Pons (tissue), 1 donor: ENCODE measurements at places on chromosomes 7 and 10.
A peak's percentile ranks its signal among the peaks of the same experiment; 100 is the strongest.

DNA sequence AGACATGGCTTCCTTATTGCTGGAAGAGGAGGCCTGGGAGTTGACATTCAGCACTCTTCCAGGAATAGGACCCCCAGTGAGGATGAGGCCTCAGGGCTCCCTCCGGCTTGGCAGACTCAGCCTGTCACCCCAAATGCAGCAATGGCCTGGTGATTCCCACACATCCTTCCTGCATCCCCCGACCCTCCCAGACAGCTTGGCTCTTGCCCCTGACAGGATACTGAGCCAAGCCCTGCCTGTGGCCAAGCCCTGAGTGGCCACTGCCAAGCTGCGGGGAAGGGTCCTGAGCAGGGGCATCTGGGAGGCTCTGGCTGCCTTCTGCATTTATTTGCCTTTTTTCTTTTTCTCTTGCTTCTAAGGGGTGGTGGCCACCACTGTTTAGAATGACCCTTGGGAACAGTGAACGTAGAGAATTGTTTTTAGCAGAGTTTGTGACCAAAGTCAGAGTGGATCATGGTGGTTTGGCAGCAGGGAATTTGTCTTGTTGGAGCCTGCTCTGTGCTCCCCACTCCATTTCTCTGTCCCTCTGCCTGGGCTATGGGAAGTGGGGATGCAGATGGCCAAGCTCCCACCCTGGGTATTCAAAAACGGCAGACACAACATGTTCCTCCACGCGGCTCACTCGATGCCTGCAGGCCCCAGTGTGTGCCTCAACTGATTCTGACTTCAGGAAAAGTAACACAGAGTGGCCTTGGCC, 4.3 kb downstream of the PGAM2 start:
- DNase-seq, result no peak

- peak; percentile 19 for DNase-seq
Measured at GRCh38 chr7:30595436-30596013, 847 bp downstream of the GARS1 start.

DNA sequence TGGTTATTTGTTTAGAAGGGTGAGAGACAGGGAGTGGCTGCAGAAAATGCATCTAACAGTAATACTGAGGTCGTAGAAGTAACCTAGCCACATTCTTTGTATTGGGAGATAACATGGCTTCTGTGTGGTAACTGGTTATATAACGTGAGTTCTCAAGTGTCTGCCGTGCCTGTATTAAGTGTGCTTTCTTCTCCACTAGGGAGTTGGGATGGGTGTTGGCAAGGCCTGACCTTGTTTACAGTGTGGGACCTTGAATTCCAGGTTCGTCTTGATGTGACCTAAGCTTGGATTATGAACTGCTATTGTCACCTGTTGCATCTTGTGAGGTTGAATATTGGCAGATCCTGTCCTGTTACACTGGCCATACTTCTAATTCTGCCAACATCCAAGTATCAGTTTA, 145.3 kb upstream of the NAMPT start:
- no peak for DNase-seq

DNA sequence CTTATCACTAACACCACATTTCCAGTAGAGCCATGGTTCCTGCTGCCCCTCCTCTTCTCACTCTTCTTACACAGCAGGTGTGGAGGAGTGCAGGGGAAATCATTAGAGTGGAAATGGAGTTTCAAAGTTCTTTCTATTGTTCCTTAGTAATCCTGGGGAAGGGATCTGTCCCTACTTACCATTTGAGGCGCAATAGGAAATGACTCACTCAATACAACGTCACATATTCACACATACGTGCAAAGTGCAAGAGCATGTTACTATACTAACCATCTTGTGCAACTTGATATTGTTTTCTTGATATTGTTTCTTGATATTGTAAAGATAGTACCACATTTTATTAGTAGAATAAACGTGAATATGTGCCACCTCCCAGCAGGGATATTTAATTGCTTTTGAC, 1010.2 kb downstream of the DNAJB9 start:
- no peak for DNase-seq

DNA sequence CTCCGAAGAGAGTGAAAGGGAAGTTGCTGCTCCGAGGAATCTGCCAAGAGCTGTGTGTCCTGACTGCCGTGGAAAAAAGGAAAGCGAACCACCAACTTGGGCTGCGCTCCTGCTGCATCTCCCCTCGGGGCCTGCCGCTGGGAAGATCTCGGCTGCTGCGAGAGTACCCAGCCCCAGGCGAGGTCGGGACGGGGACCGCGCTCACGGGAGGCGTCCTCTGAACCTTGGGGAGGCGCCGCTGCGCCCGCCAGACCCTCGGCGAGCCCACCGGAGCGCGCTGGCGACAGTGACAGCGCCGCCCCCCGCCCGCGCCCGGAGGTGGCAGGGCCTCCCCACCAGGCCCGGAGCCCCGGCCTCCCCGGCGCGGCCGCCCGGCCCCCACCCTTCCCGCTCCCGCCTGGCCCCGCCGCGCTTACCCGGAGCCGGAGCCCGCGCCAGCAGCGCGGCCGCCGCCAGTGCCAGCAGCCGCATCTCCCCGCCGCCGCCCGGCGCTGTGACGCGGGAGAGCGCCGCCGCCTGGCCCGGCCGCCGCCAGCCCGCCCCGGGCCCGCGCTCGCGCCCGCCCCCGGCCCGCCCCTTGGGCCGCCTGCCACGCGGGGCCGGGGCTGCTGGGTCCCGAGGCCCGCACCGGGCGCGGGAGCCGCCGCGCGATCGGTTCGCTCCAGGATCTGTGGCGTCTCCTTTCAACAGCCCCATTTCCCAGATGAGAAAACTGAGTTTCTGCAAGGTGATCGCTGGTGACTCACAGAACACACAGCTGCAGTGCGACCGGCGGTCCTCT, at the start of gene VSTM4:
Gene VSTM4 (minus strand): TSS at position 508 of the 781 bp plus-strand sequence. CDS start 37 bp downstream, at position 471.
- DNase-seq, result no peak

GRCh38 chr7:39317107-39317506, 249.1 kb upstream of the YAE1 start:
- no peak for DNase-seq

DNA sequence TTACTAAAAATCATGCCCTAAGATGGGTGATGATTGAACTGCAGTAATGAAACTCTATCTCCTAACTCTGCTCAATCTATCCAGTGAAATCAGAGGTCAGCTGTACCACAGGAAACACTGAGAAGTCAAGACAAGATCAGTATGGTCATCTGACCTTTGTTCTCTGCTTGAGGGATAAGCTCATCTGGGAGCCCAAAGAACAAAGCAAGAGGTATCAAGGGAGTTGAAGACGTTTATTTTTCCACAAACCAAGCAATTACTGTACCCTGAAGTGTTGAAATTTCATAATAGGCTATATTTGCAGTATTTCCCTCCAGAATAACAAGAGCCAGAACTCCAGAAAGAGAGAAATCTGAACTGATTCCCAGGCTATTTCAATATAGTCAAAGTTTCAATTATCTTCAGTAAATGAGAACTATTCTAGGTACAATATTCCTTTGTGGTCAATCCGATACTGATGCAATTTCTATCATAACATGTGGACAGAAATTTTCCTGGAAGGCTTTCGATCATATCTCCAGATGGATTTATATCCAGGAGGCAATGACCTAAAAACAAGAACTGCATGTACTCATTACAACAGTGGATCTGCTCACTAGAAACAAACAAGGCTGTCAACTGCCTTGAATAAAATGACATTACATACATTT, 345.3 kb downstream of the TNS3 start:
- no peak for DNase-seq

DNA sequence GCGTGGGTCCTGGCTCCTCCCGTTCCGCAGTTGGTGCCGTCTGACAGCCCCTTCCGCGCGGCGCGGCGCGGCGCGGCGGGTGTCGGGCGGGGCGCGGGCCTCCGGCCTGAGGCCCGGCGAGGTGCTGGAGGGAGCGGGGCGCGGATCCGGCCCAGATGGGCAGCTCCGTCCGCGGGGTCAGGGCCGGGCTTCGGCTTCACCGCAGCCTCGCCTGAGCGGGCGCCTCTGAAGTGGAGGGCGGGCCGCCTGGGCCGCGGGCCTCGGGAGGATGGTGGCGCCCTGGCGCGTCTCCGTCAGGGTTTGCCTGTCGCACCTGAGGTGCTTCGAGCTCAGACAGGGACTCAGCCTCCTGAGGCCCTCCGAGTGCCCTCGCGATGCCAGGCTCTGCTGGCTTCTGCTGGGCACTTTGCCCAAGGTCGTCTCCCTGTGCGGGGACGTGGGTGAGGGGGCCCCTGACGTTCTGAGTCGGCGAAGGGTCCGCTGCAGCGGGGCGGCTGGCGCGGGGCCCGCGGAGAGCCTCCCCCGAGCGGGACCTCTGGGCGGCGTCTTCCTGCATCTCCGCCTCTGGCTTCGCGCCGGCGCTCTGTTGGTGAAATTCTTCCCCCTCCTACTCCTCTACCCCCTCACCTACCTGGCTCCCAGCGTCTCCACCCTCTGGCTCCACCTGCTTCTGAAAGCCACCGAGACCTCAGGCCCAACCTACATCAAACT, 473 bp downstream of the ADCK2 start:
- DNase-seq, result no peak

GRCh38 chr7:106978425-106979420, 65.8 kb upstream of the PRKAR2B start:
- DNase-seq, result no peak

- no peak for DNase-seq
Measured at GRCh38 chr7:6430271-6430940, 17.3 kb downstream of the DAGLB start.

- no peak for DNase-seq
Measured at GRCh38 chr7:84247591-84247990, 53.0 kb upstream of the SEMA3A start.

- DNase-seq, result no peak
Measured at GRCh38 chr7:115019882-115020605, 98.2 kb downstream of the MDFIC start.
